ENCODE measurements at places on chromosomes 16 and 17.

GRCh38 chr16:31438414-31438813 is 4.2 kb downstream of the ZNF843 start:
- no peak for DNase-seq

- no peak for DNase-seq
Observed at GRCh38 chr17:29051194-29051593, 8.3 kb downstream of the PIPOX start.

DNA sequence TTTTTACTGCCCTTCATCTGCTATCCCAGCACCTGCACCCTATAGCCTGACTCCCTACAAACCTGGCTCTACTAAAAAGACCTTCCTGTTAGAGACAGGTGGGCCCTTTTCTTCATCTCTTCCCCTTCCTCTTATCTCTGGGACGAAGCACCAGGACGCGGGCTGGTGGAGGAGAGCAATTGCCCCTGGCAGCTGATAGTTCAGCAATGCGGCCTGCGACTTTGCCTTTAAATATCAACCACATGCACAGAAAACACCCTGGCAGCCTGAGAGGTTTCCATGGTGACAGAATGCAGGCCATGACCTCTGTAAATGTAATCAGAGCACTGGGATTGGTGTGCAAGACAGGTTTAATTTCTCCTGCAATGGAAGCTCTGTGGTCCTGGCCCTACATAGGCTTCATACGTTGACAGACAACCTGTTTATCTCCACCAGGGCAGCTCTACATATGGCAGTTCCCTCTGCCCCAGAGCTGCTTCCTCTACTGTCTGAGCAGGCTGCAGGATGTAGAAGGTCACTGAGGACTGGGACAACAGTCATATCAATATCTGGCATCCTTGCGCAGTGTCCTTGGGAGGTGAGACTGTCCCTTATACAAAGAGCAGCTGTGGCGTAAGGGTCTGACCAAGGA is 10.0 kb upstream of the SKAP1 start:
- DNase-seq, result no peak

GRCh38 chr17:71922439-71922838 is 198.4 kb upstream of the SOX9 start:
- DNase-seq, result no peak

GRCh38 chr17:49634485-49634860 is 43.4 kb downstream of the SPOP start:
- no peak for DNase-seq

DNA sequence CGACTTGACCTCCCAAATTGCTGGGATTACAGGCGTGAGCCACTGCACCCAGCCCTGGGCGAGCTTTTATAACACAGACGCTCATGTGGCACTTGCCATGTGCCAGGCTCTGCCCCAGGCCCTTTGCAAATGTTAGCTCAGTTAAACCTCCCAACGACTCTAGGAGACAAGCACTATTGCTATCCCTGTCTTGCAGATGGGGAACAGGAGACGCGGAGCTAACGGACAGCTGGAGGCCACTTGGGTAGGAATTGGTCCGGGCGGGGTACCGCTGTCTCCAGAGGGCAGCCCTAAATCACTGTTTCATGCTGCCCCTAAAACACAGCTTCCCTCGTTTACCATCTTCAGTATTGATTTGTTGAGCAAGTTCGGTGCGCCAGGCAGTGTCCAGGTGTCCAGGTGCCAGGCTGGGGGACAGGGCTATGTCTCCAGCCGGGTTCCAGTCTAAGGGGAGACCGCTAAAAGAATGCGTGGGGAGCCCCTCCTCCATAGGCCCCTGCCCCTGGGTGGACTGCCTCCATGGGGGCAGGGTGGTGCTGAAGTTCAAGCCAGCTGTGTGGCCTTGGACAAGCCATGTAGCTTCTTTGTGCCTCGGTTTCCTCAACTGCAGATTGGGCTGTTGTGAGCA is 23.7 kb downstream of the TMEM235 start:
- no peak for DNase-seq

GRCh38 chr17:6567528-6568183 is 11.3 kb upstream of the PITPNM3 start:
- peak; percentile 48 for DNase-seq

DNA sequence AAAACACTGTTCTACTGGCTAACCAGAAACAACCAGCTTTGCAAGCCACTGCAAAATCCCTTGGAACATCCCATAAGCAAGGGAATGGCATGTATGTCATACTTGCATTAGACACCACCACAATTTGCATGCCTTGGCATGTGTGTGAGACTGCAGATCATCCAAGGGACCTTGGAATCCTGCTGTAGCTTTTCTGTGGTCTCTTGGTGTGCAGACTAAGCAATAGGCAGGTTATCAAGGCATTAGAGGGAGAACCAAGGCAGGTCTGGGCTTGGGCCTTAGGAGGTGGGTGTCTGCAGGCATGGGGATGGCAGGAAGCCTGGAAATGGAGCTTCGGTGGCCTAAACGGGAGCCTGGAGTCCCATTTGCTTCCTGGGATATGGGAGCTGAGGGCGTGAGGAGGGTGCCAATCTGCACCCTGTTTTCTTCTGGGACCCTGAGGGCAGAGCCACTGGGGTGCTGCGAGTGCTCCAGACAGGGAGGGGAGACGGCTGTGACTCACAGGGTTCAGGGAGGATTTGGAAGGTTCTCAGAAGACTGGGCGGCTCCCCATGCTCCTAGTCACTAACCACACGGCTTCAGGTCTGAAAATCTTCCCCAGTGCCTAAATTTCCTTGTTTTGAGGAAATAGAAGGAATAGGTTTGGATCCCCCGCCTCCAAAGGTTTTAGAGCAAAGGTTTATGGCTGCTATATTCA is 36.6 kb downstream of the FAM20A start:
- no peak for DNase-seq

DNA sequence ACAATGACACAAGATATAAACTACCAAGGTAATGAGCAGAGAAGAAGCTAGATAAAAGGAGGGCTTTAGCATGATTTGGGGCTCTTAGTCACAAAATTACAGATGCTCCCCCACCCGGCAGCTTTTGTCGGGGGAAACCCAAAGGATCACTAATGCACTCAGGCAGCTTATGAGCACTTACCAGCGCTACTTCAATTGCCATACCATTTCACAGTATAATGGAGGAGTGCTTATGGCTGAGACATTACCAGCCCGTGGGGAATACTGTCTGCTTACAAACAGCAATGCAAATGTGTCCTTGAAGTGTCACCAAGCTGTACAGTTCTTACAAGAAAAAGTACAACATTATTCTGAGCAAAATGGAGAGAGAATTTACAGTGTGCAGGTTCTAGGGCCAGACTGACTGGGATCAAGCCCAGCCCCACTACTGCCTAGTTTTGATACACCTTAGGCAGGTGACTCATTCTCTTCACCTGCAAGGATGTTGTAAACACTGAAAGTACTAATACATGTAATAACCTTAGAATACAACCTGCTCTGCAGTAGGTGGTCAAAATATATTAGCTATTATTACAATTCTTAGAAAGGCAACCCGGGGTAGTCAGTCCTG is 16.3 kb downstream of the ANKFY1 start:
- no peak for DNase-seq

DNA sequence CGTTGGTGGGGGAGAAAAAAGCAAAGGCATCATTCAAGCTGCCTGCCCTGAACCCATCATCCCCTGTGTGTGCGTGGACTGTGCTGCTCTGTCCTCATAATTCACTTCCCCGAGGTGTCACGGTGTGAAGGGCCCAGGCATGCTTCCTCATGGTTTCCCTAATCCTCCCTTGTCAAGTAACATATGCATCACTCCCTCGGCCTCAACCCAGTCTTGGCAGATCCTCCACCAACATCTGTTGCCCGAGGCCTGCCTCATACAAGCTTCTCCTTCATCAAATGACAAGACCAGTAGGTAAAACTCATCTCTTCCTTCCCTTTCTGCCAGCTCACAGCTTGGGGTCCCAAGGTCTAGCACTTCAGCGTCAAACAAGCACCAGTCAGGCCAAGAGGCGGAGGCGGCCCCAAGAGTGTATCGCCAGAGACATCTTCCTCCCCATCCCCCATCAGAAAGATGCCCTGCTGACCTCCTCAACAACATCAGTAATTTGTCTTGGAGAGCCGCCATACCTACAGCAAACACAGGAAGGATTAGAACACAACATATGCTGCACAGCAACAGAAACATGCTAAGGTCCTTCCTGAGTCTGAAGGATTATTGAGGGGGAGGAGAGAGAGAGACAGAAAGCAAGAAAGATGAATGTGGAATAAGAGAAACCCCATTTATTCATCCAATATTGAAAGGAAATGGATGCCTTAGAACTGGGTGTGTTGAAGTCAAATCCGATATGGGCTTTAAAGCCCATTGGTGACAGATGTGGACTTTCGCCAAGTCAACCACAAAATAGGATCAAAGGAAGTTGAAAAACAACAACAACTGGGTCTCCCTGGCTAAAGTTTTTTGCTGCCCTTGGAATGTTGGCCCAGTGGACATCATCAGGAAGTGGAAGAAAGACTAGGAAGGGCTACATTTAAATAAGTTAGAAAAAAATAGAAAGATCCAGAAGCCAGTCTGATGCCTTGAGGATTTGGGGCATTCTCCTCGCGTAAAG is 38.4 kb downstream of the SOX9 start:
- DNase-seq, result peak; percentile 61

GRCh38 chr17:55236316-55236715 is 28.4 kb upstream of the HLF start:
- no peak for DNase-seq

DNA sequence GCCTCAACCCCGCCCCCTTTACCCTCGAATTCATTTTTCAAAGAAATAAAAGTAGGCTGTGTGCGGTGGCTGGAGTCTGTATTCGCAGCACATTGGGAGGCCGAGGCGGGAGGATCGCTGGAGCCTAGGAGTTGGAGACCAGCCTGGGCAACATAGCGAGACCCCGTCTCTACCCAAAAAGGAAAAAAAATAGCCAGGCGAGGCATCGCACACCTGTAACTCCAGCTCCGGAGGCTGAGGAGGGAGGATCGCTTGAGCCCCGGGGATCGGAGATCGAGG is 671 bp upstream of the TOP2A start:
- no peak for DNase-seq

- DNase-seq, result no peak
Observed at GRCh38 chr16:369866-370436, 387 bp downstream of the MRPL28 start.

DNA sequence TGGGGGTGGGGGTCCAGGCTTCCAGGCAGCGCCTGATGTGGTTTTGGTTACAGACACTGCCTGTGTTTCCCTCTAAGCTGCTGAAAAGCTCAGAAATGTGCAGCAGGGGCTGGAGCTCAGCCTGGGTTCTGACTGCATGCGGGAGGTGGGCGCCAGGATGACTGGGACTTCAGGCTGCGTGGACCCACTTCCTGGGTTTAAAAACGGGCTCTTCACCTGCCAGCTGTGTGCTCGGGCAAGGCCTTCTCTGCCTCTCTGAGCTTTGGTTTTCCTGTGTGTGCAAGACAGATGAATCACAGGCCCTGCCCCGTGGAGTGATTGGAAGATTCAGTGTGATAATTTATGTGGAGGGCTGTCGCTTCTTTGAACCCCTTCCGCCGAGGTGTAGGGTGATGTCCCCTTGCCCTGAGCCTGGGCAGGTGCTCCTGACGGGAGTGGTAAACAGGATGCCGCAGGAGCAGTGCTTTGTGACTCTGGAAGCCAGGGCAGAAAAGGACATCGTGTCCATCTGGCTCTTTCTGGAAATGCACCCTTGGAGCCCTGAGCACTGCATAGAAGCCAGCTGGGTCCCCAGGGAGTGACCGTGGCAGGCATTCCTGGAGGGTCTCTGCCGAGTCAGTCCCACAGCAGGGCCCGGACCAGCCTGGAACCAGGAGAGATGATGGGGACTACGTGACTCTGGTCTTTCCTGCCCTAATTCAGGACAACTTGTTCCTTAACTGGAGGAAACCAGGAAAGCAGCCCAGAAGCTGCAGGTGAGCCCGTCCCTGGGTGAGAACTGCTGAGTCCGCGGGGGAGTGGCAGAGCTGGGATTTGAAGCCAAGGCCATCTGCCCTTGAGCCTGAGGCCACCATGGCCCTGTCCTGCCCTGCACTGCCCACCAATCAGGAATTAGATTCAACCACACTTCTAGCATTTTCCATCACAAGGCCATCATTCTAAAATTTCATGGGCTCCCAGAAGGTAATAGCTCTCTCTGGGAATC is 28.5 kb upstream of the SLC7A5 start:
- no peak for DNase-seq

GRCh38 chr17:83170571-83171260 is 91.3 kb downstream of the METRNL start:
- DNase-seq, result no peak

GRCh38 chr17:44523672-44523972 is 20.4 kb upstream of the GPATCH8 start:
- no peak for DNase-seq

DNA sequence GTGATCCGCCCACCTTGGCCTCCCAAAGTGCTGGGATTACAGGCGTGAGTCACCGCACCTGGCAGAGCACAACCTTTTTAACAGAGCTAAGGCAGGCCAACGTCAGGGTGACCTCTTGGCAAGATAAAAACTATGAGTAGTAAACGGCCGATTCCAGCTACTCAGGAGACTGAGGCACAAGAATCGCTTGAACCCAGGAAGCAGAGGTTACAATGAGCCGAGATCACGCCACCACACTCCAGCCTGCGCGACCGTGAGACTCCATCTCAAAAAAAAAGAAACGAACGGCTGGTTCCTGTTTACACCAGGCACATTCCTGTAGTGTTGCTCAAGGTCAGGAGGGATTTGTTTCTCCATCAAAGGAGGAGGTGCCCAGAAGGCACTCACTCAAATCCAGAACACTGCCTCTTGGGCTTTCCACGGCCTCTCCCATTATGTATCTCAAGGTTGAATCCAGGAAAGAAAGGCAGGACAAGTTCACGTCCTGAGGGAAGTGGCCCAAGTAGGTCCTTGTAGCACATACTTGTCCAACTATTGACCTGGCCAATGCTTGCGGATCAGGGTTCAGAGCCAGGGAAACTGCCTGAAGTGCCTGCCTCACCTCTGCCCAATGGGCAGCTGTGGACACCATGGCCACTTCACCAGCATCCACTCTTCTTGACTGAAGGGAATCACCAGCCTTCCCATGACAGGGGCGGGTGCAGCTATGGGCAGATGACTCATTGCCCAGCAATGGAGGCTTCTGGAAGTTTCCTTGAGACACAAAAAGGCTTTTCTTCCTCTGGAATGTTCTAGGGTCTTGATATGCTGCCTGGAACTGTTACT is 13.5 kb downstream of the KNOP1 start:
- peak; percentile 69 for DNase-seq

Data from MG63 (cell line).